Aortic smooth muscle cell (primary cell): ENCODE measurements at places on chromosomes 6 and 20. TPM values are rescaled to one million over a fixed set of nuclear protein-coding genes. Genes with fewer than 3 reads are reported as not detected.

Gene TBXT
- not detected in 2 replicates for total RNA-seq

Gene MPIG6B
- not detected in 2 replicates for total RNA-seq

Gene HLA-DMB
- 0.13 TPM in 1 of 2 replicates, not detected in the other for total RNA-seq

Gene PRICKLE4
- total RNA-seq: 0.12 and 0.26 TPM in 2 replicates

Gene CD93
- total RNA-seq: 13.4 and 29.6 TPM in 2 replicates

Gene PSMB8
- total RNA-seq: 65.9 and 83.3 TPM in 2 replicates

Gene GPR6
- total RNA-seq: not detected in 2 replicates

Gene WFDC11
- not detected in 2 replicates for total RNA-seq
